HFF-Myc (cell line): ENCODE measurements at places on chromosomes 2 and 18.

DNA sequence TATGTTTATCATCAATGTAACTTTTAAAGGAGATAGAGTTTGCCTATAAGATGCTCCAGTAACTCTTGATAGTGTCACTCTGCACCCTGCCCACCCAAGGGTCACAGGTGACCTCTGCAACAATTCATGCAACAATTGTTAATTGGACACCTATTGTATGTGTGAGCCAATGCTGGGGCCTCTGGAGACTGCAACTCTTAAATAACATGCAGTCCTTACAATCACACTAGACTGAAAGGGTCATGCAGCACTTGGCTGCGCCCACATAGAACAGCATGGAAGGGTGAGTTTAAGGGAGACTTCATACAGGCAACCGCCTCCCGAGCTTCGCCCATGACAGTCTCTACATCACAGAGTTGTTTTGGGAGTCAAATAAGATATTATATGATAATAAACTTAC is 137.1 kb upstream of the TWIST2 start:
- no peak for DNase-seq

DNA sequence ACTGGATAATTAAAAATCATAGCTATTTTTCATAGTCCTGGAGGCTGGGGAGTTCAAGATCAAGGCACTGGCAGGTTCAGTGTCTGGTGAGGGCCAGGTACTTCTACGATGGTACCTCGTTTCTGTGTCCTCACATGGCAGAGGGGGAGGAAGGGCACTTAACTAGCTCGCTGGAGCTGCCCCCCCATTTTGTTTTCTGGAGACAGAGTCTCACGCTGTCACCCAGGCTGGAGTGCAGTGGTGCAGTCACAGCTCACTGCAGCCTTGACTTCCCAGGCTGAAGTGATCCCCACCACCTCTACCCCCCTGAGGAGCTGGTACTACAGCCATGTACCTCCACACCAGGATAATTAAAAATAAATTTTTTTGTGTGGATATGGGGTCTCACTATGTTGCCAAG is 40.3 kb downstream of the ASB1 start:
- DNase-seq = no peak

- peak; percentile 45 for DNase-seq
These were observed 4.5 kb downstream of the SEMA4F start for GRCh38 chr2:74658516-74658915.

- DNase-seq = peak; percentile 7
These were observed 82.1 kb downstream of the ZBTB7C start for GRCh38 chr18:48326901-48327675.
